AG08396 (cell line): ENCODE measurements at places on chromosomes 6 and 20.

- no peak for DNase-seq
Measured at GRCh38 chr6:139542351-139542750, 167.9 kb upstream of the CITED2 start.

GRCh38 chr6:138680085-138680484 lies 93.5 kb upstream of the CCDC28A start:
- no peak for DNase-seq

DNA sequence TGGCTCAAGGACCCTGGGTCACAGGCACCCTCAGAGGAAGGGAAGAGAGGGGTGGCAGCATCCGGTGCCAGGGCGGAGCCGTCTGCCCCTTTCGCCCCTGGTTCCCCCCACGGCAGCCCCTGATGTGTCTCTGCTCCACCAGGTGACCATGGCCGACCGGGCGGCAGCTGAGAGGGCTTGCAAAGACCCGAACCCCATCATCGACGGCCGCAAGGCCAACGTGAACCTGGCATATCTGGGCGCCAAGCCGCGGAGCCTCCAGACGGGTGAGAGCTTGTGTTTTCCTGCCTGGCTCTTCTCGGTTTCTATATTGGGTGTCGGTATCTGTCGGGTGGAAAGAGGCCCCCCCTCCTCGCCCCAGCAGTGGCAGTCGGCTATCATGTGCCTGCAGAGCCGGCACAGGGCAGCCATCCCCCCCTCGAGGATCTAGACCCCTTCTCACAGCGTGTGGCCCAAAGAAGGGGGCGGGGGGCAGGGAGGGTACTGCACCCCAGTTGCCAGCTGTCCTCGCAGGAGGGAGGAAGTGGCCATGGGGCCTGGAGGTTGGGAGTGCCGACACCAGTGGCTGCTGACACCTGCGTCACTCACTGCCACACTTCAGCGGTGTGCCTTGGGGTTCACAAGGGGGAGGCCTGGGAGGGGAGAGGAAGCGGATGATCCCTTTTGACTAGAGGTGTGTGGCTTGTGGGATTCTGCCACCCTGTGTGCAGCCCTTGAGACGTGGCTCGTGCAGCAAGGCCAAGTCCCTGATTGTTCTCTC lies 1.5 kb downstream of the RBM38 start:
- no peak for DNase-seq

DNA sequence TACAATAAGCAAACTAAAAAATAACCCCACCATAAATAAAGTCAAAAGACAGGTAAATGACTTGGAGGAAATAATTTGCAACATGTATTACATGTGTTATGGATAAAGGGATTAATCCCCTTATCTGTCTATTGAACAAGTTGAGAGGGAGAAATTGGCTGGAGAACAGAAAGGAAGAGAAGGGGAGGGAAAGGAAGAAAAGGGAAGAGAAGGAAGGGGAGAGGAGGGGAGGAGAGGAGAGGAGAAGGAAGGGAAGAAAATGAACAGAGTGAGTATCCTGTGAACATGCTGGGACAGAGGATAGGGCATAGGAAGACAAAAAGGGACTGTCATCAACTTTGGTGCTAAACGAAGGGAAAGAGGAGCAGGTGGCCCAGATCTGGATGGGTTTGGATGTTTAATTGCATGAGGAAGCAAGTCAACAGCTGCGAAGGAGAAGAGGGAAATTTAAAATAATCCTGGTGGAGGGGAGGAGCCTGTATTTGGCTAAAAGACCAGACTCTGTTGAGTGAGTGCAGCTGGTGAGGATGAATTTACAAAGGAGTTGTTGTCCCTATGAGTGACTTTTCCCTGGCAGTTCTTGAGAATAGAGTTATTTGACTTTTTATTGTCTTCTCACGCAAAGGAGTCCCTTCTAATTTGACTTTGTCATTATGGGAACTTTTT lies 14.2 kb upstream of the SHLD1 start:
- DNase-seq: no peak

DNA sequence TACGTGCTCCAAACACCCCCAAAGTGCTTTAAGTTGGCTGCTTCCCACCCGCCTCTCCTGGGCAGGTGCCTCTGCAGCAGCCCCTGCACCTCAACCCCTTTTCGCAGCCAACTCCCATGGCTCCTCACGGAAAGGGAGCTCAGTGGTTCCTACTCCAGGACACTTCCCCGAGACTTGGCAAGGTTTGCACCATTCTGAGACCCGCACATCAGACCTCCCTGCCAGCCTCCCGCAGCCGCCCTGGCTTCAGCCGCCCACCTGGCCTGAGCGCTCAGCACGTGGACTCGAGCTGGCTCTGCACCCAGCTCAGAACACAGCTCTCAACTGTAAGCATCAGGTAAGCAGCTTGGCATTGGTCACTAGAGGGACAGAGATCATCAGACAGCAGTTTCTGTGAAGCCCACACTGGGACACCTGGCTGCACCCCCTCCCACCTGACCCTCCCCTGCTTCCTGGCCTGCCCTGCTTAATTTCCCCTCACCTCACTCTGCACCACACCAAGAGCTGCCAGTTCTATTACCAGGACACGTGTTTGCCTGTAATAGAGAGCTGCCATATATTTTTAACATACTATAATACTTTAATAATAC lies 28.5 kb downstream of the GMDS start:
- no peak for DNase-seq
